Right hindlimb (tissue), 1 donor: ENCODE measurements at places on chromosomes 16 and 17.
A peak's percentile ranks its signal among the peaks of the same experiment; 100 is the strongest.

- no peak for DNase-seq
These were observed 34.9 kb downstream of the CD300LF start for GRCh38 chr17:74677558-74678466.

GRCh38 chr17:62075308-62075815 is 10.3 kb upstream of the MED13 start:
- no peak for DNase-seq

DNA sequence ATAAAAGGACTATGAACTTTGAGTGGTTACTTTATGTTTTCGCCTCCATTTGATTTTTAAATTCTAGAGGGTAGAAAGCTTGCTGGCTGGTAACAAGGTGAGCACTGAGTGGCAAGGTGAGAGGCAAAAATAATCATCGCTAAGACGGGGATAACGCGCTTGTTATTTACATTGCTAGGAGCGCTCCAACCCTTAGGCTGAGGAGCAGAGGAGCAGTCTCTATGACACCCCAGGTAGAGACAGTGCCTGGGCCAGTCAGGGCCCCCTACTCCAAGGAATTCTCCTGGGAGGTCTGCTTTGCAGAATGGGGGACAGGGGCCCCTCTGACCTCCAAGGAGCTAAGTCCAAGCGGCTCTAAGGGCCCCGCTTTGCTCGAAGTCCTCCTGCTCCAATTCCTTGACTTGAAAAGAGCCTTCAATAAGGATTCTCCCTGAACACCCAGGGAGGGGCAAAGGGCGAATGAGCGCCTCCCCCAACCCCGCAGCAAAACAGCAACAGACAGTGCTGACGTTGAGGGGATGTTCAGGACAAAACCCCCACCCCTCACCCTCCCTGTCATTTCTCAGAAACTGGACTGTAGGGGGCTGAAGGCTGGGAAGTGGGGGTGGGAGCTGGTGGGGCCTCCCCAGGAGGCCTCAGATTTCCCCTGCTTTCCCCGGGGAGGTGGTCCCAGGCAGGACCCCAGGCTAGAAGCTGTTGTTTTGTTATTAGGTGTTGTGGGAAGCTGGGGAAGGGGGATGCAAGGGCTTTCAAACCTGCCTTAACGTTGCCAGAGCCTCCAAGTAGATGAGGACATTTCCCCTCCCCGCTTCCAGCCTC is 10.2 kb upstream of the FOXF1 start:
- DNase-seq = no peak

GRCh38 chr16:49022351-49022963 is 259.2 kb downstream of the CBLN1 start:
- DNase-seq = no peak

GRCh38 chr17:73025041-73025560 is 67.4 kb downstream of the SLC39A11 start:
- DNase-seq = no peak

DNA sequence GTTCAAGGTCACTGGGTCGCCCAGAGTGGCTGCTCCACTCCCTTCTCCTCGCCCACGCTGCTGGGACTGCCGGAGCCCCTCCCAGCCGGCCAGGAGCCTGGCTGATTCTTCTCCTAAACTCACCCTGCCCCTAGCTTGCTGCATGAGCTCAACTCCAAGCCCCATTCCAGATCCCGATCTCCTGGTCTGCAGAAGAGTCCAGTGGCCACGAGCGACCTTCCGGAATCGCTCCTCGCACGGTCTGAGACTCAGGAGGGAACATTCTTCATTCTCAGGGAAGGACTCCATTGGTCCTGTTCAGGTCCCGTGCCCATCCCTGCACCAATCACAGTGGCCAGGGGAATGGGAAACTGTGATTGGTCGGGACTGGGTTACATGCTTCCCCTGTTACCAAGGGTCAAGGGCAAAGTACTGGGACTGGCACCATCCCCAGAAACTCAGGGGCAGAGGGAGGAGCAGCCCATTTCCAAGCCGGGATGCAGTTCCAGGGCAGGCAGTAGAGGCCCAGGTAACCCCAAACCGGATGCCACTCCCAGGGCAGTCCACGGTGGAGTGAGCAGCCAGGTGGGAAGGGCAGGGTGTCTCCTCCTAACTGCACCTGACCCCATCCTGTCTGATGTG is 24.5 kb upstream of the CIBAR2 start:
- peak; percentile 85 for DNase-seq

DNA sequence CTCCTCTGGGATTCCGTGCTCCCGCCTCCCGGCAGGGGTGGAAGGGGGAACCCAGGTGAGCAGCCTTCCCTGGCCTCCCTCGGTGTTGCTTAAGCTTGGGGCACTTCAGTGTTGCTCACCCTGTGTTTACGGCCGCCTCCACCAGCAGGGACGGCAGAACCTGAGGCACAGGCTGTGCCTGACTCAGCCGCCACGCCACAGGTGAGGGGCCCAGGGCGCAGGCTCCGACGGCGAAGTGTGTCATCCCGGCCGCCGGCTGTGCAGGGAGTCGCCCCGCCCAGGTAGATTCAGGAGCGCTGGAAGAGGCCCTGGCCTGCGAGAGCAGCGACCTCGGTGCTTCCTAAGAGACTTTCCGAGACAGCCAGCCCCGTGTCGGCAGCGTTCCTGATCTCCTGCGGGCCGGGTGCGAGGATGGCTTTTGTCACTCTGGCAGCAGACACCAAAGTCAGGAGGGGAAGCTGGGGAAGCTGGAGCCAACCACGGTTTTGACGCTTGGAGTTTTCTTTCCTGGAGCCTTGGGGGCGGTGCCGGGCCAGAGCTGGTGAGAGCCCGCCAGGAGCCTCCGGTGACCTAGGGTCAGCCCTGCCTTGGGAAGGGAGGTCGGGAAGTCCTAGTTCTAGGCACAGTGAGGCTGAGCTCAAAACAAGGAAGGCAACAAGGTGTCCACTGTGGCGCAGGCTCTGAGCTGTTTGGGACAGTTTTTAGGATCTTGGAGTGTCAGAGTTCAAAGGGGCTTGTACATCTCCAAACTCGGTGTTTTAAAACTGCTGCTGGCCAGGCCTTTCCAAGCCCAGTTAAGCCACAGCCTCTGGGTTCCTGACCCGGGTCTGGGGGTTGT is 2.1 kb downstream of the GSE1 start:
- DNase-seq = no peak

GRCh38 chr17:8339540-8339939 is at the start of gene ODF4:
Gene ODF4, plus strand, starts transcription at chr17:8339840. Its CDS starts 212 bp downstream, at chr17:8340052.
- no peak for DNase-seq

- DNase-seq = peak; percentile 73
These were observed 197.1 kb downstream of the ZFHX3 start for GRCh38 chr16:72850853-72851252.

DNA sequence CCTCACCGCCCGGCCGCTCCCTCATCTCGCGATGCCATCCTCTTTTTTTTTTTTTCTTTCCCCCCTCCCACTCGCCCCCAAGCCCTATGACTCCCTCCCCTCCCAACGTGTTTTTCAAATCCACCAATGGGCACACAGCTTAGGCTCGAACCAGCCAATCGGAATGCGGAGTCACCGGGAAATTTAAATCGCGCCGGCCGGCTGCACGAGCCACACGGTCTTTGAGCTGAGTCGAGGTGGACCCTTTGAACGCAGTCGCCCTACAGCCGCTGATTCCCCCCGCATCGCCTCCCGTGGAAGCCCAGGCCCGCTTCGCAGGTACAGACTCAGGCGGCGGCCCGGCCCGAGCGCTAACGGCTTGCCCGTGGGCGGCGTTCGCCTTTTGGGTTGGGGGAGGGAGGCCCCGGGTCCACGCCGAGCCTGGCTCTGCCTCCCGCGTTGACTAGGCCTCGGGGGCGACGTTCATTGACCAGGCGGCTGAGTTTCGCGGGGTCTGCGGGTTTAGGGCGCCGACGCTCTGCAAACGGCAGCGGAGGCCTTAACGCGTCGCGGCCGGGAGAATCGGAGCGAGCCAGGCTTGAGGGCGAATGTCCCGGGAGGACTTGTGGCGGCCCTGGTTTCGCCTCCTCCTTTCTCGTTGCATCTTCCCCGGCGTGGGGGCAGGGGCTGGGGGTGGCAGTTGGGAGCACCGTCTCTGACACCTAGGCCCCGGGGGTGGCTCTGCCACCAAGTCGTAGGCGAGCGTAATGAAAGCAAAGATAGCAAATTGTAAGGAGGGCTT is at the start of gene KPNA2:
Gene KPNA2 (plus strand): TSS at position 213 of the 781 bp plus-strand sequence. CDS start 1,398 bp downstream, outside the sequence.
- peak; percentile 98 for DNase-seq

DNA sequence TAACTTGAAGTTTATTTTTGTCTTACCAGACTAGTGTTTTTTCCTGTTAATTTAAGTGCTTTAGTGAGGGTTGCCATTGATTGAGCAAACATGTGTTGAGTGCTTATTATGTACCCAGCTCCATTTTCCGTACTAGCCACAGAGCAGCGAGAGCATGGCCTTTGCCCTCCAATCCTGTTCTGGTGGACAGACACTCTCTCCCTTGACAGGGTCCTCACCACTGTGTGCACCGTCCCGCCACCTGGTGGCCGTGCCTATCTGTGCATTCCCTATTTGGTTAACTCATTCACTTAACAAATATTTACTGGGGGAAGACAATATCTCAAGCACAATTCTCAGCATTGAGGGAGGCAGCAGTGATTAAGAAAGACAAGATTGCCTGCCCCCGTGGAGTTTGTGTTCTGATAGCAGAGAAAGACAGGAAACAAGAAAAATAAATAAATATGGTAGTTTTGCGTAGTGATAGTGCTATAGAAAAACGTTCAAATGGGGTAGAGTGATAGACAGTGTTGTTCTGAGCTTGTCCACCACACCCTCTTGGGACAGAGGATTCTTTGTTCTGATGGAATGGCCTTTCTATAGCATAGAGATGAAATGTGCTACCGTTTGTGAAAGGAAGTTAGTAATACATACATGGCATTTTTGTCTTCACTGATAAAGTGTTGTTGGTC is 13.0 kb downstream of the CDH13 start:
- peak; percentile 35 for DNase-seq

DNA sequence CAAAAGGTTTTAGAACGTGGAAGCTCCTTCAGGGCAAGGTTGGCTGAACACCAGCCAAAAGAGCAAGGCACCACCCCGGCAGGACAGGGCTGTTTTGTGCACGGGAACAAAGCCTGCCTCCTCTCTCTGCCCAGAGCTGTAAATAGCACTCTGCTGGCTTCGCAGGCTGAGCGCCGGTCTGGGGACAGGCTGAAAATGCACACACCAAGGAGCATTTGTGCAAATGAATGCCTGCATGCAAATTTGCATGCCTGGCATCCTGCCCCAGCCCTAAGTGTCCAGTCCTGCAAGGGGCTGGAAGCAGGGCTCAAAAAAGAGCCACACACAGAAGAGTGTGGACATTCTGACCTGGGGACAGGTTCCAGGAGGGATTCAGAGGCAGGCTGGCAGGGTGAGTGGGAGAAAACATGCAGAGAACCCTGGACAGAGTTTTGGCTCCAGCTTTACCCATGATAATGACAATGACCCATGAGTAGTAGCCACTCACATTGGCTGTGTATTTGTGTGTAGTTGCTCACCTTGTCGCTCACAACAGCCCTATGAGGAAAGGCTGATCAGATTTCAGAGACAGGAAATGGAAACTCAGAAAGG is 11.7 kb downstream of the ABAT start:
- no peak for DNase-seq

DNA sequence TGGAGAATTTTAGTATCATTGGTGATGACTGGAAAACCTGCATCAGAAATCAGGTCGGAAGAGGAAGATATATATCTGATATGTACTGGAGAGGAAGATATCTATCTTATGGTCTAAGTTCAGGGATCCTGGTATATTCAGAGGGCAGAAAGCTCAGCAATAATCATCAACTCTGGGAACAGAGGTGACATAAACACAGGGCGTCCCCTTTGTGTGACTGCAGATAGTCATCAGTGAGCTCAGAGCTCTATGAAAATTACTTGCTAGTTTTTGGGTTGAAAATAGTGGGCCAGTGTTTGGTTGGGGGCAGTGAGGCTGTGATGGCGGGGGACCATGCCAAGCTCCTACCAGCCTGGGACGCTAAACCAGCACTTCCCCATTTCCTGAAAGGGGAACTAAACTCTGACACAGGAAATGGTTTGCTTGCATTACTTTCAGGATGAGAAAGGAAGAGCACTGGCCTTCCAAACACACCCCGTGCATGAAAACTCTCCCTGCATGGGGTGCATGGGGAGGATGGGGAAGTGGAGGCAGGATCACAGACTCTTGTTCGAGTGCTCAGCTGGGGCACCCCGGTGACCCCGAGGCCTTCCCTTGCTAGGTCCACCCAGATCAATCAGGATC is 15.8 kb downstream of the NOD2 start:
- no peak for DNase-seq

DNA sequence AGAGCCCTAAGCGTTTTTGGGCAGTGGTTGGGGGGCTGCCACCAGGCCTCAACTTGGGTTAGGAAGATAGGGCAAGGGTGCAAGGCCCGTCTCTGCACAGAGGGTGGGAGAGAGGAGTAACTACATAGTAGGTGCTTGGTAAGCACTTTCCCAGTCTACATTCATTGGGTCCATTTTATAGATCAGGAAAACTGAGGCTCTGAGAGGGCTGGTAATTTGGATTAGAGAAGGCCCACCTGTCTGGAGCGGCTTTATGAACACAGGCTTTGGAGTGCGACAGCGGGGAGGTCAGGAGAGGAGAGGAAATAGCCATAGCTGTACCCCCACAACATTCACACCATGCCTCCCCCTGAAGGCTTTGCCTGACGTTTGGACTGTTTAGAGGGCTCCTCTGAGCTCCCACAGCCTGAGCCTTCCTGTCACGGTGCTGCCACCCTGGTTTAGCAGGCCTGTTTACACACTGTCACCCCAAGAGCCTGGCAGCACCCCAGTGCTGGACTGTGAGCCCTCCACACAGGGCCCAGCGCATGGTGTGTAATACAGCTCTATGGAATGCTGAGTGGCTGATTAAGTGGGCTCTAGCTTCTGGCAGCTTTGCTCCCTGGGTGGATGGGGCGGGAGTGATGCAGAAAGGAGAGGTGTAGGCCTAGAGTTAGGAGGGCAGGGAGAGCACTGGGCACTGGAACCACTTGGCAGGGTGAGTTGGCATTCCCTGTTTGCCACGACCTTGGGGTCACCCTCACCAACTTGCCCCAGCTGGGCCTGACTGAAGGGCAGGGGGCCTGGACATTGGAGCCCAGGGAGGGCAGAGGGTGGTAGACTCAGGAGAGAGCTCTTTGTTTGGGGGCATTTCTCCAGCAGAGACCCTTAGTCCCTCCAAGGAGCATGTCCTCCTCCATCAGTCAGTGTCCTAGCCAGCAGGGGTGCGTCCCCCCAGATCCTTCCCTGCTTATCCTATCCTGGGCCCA is 73.7 kb downstream of the RAI1 start:
- no peak for DNase-seq
